Right renal cortex interstitium (tissue), 3 donors: ENCODE measurements at places on chromosomes 5 and 9. TPM values are rescaled to one million over a fixed set of nuclear protein-coding genes. Genes with fewer than 3 reads are reported as not detected.

LHX3 gene
- not detected for polyA plus RNA-seq

DNA sequence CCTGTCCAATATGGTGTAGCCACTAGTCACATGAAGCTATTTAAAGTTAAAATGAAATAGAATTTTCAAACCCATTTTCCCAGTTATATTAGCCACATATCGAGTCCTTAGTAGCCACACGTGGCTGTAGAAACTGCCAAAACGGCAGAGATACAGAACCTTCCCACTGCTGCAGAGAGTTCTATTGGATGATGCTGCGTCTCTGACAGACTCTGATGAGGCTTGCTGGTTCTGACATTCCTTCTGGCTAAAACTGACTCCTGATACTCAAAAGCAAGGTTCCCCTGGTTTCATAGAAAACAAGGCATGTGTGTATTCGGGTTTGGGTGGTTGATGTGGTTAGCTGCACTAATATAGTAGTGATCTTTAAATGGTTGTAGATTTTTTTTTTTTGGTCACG lies 91.5 kb downstream of the TLE4 start:
- DNase-seq: no peak

DNA sequence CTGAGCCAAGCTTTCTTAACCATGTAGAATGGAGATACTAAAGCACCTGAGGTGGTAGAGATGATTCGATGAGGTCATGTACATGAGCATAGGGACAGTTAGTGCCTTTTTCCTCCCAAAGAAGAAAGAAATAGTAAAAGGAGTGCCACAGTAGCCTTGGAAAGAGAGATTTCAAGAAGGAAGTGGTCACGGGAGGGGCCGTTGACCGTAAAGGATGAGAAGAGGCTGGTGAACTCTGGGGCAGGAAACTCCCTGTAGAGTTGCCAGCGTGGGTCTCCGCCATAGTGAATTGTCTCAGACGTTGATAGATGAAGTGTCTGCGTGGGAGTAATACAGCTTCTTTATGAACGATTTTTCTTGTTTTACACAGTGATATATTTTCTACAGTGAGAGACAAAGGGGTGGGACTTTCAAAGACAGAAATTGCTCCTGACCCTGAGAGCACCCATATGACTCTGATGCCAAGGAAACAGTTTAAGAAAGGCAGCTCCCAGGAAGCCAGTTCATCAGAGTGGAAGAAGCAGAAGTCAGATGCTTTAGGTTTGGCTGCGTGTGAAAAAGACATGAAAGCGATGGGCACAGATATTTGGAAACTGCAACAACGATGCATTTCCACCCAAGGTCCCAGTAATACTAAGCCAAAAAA lies 41.3 kb downstream of the UGCG start:
- no peak for DNase-seq

GRCh38 chr9:84754461-84754860 lies 84.9 kb downstream of the NTRK2 start:
- DNase-seq: no peak

- DNase-seq: no peak
Measured at GRCh38 chr9:121889990-121890563, 203.0 kb downstream of the TTLL11 start.

- DNase-seq: no peak
Measured at GRCh38 chr9:2493109-2493508, 128.5 kb upstream of the VLDLR start.

GRCh38 chr5:17373814-17374556 lies 124.0 kb upstream of the TAF11L2 start:
- DNase-seq: no peak

DNA sequence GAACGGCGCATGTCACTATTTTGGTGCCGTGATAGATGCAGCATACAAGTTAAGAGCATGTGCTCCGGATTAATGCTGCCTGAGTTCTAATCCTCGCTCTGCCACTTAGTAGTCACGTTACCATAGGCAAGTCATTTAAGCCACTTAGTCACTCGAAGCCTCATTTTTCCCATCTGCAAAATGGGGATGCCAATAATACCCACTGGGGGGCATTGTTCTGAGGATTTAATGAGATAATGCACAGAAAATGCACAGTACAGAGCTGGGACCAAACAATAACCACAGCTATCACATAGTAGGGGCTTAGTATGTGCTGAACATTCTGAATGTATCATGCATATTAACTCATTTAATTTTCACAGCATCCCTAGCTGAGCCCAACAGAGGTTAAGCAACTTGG lies 9.1 kb downstream of the NIPAL4 start:
- no peak for DNase-seq
